ENCODE measurements at places on chromosomes 11 and 22.

DNA sequence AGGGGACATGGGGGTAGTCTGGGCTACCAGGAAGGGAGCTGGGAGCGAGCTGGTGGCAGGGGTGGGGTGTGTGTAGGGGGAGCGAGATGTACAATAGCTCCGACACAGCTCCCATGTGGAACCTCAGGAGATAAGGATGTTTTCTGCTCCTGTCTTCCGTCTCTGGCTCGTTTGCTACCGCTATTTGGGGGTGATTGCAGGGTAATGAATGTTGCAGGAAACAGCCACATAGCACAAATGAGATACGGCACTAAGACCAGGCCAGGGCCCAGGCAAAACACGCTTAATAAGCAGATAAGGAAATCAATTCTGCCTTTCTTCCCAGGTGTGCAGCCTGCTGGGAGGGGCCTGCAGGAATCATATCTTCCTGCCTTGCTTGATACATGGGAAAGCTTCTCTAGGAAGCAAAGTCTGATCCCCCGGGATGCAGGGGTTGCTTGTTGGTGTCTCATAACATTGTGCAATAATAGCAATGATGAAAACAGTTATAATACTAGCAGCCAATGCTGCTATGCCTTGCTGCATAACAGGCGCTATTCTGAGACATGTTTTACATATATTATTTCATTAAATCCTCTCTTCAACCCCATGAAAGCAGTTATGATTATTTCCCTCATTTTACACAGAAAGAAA lies 158.7 kb downstream of the ST3GAL4 start:
- DNase-seq, result no peak

DNA sequence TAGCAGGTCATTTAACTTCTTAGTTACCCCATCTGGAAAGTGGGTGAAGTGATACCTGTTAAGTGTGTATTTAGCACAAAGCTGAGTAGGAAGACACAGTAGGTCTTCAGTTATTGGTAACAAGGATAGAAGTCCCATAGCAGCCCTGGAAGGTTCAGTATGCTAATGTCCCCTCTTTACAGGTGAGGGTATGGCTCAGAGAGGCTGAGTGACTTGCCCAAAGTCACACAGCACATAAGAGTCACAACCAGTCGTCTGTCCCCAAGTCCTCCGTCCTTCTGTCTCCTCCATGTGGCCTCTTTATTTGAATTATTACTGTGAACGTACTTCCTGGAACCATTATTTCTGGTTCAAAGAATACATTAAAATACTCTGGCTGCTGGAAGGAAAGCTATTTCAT lies 10.5 kb downstream of the ASPHD2 start:
- no peak for DNase-seq

DNA sequence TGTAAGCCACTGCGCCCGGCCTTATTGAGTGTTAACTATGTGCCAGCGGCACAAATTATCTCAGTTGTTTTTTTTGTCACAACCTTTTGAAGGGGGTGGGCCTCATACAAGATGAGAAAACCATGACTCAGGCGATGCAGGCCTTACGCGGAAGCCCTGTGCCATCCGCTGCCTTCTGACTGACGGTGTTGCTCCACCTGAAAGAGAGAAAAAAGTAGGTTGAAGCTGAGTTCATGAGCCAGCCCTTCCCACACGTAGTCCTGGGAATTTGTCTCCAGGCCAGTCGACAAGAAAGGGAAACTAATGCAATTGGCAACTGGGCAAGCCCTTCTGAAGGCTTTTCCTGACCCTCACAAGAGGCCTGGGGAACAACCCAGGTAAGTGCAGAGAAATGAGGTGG lies 96.9 kb upstream of the CRYBB3 start:
- peak; percentile 20 for DNase-seq

GRCh38 chr11:111777094-111778046 lies 11.2 kb upstream of the PPP2R1B start:
- peak; percentile 75 for DNase-seq

DNA sequence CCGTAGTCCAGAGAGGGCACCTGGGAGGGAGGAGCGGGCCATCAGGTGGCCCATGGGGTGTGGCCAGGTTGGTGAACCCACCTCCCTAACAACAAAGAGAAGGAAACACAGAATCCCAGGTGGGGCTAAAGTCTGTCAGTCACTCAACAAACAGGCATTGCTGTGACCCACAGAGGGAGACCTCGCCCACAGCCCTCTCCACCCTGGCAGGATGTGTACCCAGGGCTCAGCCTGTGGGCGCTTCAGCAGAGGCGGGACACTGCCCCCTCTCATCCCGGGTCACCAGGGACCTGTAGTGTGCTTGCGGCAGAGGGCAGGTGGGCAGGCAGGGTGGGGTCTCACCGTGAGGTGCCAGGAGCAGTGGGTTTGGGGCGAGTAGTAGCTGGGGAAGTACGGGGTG lies 25.1 kb downstream of the TMPRSS6 start:
- DNase-seq, result no peak

DNA sequence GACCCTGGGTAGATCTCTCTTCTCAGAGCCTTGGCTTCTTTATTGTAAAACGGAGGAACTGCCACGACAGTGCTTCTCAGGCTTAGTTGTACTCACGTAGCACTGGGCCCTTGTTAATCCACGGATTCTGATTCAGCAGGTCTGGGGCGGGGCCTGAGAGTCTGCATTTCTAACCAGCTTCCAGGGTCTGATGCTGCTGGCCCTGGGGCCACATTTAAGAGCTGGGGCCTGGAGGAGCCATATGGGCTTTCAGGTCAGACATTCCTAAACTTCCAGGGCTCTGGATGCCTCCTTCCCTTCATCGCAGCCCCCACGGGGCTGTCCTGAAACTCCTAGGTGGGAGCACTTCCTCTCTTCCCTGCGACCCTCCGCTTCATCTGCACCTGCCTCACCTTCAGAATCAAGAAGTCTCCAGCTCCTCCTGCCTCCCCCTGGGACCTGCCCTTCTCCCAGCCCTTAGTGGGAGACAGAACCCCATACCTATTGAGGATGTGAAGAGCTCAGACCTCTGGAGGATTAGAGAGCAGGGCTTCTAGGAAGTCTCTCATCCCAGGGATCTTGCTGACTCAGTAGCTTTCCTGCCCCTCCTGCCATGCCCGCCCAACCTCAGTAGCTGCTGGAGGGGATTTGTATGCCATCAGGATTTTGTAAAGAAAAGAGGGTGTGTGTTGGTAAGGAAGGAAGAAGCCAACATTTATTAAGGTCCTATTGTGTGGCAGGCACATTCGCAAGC lies 92.5 kb downstream of the LRRC32 start:
- no peak for DNase-seq

DNA sequence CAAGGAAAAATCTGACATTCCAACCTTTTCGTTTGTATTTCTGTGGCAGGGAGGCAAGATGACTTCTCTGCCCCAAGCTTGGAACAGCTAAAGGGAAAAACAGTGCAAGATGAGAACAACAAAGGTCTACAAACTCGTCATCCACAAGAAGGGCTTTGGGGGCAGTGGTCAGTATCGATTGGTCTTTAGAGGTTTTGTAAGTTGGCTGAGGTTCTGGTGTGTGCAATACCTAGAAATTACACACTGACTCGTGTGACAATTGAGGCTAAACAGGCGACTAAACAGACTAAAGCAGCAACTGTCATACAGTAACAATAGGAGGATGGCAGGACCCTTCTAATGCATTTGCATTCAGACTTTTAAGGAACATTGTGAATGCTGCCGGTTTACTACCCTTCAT lies 994 bp downstream of the DEPDC5 start:
- no peak for DNase-seq

- no peak for DNase-seq
Measured at GRCh38 chr11:57647372-57647771, 2.3 kb downstream of the YPEL4 start.

- peak; percentile 18 for DNase-seq
Measured at GRCh38 chr11:13009921-13010748, 1.0 kb downstream of the RASSF10 start.

GRCh38 chr11:31794548-31794947 lies 16.6 kb downstream of the PAX6 start:
- no peak for DNase-seq

- DNase-seq, result no peak
Measured at GRCh38 chr22:35548722-35549112, 8.1 kb downstream of the RASD2 start.

- no peak for DNase-seq
Measured at GRCh38 chr22:47196166-47196849, 433.9 kb downstream of the TBC1D22A start.

- DNase-seq, result no peak
Measured at GRCh38 chr11:14251754-14252153, 107.2 kb downstream of the RRAS2 start.

DNA sequence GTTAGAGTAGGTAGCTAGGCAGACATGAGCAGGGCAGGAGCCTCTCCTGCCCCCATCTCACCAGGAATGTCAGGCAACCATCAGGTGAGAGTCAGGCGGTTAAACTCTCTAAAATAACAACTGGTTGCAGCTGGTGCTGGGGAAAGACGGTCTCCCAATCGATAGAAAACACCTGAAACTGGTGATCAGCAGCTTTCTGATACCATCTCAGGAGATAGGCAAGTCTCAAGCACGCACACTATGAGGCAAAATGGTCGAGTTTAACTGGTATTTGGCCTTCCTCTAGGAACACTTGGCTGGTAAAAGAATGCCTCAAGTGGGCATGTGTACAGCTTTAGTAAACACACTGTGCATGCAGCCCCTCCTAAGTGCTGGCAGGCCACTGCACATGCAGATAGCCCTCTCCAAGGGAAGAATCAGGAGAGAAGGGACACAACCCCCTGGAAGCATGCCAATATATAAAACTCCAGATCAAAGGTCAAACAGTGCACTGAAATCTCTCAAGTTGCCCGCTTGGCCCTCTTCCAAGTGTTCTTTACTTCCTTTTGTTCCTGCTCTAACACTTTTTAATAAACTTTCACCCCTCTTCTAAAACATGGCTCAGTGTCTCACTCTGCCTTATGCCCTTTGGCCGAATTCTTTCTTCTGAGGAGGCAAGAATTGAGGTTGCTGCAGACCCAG lies 88.7 kb downstream of the USP35 start:
- DNase-seq, result peak; percentile 69

DNA sequence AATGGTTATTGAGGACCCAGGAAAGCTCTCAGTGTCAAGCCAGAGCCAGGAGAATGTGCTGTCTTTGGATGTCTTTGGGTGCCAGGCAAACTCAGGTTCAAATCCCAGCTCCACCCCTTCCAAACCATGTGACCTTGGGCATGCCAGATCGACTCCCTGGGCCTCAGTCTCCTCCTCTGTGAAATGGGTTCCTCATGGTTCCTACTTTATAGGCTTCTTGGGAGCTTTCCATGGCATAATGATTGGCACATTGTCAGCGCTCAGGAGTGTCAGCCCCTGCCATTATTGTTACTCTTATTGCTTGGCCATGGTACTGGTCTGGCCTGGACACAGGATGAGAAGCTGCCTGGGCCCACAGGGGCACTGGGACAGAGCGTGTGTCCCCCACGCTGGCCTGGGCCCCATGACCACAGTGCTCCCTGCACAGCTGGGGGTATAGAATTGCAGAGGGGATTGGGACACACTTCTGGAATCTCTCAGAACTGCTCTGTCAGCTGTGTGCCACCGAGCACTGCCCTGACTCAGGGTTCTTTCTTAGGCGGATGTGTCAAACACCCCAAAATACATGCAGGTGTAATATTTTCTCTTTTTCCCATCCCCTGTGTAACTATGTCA lies 37.6 kb upstream of the CRYBB3 start:
- no peak for DNase-seq

DNA sequence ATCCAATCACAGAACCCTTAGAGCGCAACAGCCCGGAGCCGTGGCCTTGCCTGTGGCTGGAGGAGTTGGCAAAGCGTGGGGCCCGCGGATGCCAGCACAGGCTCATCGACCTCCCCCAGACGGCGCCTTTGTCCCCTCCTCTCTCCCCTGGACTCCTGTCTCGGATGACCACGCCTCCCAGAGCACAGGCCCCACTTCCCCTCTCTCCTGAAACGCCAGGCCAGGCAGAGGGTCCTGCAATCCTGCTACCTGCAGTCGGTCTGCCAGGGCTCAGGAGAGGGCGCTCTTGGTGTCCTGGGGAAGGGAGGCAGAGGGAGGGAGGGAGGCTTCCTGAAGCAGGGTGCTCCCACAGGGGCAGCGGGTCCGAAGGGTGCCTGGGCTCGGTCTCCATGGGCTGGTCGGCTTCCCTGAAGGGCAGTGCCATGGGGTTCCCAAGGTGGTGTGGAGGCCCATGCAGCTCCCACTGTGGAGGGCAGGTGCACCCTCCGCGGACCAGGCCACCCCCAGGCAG lies 16.6 kb upstream of the TTLL12 start:
- no peak for DNase-seq

DNA sequence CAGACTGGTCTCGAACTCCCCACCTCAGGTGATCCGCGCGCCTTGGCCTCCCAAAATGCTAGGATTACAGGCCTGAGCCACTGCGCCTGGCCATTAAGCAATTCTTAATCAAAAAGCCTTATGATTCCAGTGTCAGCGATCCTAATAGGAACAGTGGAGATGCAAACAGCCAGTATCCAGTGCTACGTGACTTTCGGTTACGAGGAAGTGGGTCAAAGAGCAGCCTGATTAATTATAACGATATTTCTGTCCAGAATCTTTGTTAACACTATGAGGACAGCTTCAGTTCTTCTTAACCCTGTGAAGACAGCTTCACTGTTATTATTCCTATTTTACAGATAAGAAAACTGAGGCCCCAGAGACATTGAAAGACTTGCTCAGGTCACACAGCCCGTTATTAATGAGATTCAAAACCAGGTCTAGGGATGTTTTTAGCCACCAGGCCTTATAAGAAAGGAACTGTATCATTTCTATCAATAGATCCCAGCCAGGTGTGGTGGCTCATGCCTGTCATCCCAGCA lies 17.3 kb upstream of the HMOX1 start:
- DNase-seq, result no peak

GRCh38 chr11:61147791-61148620 lies 13.2 kb downstream of the VPS37C start:
- no peak for DNase-seq

DNA sequence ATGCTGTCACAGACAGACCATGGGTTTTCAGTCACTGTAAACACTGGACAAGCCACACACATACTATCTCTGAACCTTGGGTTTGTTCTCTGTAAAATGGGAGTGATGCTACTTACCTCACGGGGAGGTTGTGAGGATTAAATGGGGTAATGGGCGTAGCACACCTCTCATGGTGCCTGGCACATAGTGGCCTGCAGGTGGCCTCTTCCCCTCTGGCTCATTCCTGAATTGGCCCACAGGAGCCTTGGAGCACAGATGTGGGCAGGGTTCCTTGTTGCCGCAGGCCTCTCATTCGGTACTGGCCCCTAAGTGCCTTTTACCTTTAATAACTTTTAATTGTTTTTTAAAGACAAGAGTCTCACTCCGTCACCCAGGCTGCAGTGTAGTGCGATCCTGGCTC lies 11.7 kb downstream of the MICAL2 start:
- no peak for DNase-seq

GRCh38 chr11:44096360-44097185 lies 1.1 kb downstream of the EXT2 start:
- DNase-seq, result peak; percentile 26

DNA sequence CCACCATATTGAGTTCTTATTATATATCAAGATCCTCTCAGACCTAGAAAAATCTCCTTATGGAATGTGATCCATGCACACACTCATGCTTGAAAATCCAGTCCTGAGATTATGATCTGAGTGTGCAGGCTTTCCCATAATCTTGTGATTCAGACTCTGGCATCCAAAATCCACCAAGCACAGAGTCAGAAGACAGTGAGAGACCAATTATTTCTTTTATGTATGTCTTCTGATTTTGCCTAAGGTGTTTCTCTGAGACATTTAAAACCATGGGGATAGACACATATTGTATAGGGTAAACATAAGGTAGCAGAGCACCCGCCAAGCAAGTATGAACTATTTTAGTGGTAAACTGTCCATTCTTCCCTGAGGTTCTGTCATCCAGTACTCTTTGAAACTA lies 52.0 kb upstream of the MMP13 start:
- DNase-seq, result no peak

Measured in endothelial cell of umbilical vein (primary cell).